ENCODE measurements at places on chromosomes 3 and 15.

- DNase-seq = no peak
Observed at GRCh38 chr15:41559239-41559782, 299 bp downstream of the TYRO3 start.

DNA sequence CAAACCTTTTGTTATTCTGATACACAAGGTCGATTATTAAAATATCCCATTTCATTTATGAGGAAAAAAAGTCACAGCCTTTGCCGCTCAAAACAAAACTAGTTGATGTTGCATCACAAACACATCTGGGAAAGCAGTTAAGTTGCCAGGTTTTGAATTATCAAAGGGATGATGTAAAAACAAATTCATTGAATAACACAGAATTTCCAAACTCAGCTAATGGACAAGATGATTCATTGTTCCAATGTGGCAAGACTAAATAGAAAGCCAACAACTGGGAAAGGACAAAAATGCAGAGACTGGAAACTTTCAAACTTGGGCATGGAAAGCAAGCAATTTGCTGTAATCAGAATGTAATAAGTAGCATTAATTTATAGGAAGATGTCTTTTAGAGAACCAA, 610.0 kb upstream of the ZNF385D start:
- DNase-seq = no peak

DNA sequence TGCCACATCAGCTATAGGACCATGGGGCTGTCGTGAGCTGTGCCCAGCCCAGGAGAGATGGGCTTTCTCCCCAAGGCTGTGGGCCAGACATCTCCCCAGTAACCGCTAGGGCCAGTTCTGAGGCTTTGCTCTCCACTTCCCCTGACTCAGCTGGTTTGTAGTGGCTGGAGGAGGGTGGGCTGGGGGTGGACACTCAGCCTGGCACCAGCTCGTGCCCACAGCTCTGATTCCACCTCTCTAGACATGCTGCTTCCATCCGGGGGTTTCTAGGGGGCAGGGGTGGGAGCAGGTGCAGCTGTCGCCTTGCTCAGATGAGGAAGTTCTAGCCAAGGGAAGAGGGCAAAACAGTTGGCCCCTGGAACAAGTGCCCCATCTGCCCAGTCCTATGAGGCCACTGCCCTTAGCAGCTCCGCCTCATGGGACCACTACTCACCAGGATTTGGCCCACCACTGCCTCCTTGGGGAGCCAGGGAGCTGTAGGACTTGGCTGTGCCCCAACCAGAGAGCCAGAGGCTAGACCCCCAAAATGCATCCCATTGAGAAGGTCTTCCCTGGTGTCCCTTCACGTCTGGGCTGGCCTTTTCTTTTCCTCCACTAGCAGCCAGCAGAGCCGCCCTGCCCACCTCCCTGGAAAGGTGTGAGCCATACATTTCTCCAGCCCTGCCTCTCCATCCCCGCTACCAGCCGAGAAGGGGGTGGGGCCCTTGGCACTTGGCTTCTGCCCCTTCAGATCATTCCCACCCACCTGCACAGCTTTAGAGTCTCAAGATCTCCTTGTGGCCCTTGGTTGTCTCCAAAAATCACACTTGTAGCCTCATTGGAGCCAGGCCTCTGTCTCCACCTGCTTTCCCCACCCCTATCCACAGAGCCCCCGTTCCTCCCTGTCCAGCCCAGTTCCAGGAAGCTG, 9.9 kb downstream of the GLYCTK start:
- DNase-seq = no peak

DNA sequence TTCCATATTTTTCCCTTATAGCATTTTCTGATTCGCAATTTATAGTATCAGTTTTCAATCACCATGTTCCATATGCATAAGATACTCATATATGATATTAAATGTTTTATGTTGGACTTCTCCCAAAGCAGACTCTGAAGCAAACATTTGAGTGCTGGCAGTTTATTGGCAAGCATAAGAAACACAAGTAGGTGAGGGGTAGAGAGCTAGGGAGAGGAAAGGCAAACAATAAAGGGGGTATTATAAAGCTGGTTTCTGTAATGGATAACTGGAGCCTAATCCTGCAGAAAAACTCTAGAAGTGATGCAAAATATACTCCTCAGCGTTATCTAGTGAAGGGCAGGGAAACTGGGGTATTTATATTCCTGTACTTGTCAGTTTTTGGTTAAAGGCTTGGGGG, 491.5 kb upstream of the TGFBR2 start:
- no peak for DNase-seq

DNA sequence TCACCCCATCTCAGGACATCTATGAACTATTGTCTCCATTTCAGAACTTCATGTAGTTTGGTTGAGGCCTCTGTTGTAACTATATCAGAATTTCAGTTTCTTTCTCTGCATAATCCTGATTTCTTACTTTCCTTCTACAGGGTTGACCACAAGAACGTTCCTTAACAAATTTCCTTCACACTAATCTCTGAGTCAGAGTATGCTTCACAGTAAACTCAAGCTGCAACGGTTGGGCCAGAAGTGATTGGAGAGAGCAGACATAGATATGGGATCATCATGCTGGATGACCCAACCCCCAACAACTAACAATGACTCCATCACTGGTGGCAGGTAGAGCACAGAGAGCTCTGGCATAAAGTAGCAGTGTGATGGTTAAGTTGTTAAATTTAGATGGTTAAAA, 128.8 kb upstream of the OSTN start:
- DNase-seq = no peak

DNA sequence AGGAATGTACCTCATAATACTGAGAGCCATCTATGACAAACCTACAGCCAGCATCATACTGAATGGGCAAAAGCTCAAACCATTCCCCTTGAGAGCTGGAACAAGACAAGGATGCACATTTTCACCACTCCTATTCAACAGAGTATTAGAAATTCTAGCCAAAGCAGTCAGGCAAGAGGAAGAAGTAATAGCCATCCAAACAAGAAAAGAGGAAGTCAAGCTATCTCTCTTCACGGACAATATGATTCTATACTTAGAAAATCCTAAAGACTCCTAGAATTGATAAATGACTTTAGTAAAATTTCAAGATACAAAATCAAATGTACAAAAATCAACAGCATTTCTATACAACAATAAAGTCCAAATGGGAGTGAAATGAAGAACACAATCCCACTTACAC, 30.2 kb downstream of the OCA2 start:
- DNase-seq = no peak

GRCh38 chr15:51658664-51659063, 22.6 kb upstream of the SCG3 start:
- DNase-seq = peak; percentile 46

- no peak for DNase-seq
Observed at GRCh38 chr3:123980539-123980938, 11.4 kb downstream of the ROPN1 start.

DNA sequence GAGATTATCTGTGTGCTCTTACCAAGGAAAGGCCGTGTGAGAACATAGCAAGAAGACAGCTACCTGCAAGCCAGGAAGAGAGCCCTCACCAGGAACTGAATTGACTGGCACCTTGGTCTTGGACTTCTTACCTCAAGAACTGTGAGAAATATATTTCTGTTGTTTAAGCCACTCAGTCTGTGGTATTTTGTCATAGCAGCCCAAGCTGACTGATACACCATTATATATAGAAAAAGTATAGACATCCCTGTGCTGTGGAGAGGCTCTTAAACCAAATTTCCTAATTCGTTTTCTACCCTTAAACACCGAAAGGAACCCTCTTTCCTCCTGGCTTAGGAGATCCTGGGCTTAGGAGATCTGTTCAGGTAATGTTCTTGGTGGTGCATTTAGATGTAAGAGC, 44.8 kb downstream of the CGNL1 start:
- no peak for DNase-seq

DNA sequence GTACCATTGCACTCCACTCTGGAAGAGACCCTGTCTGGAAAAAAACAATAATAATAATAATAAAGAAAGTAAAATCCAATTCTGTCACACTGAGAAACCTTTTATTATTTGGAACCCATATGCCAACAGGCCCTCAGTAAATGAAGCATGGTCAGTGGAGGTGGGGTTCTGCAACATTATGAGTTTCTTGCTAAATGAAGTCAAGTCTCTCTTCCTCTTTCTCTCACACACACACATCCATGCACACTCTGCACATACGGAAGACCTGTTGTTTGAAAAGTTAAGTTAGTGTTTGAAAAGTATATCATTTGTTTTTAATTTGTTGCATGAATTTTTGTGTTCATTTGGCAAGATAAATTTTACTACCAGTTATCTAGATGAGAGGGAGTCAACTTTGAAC, 27.8 kb downstream of the GAP43 start:
- DNase-seq = peak; percentile 12

- no peak for DNase-seq
Observed at GRCh38 chr3:58577269-58577821, at the start of gene FAM107A. FAM107A (minus strand) TSS chr3:58577391; CDS start chr3:58569860, 7,531 bp downstream.

- no peak for DNase-seq
Observed at GRCh38 chr3:106068795-106069194, 200.0 kb upstream of the CBLB start.

- DNase-seq = no peak
Observed at GRCh38 chr15:74200412-74200815, 2.2 kb downstream of the STRA6 start.

DNA sequence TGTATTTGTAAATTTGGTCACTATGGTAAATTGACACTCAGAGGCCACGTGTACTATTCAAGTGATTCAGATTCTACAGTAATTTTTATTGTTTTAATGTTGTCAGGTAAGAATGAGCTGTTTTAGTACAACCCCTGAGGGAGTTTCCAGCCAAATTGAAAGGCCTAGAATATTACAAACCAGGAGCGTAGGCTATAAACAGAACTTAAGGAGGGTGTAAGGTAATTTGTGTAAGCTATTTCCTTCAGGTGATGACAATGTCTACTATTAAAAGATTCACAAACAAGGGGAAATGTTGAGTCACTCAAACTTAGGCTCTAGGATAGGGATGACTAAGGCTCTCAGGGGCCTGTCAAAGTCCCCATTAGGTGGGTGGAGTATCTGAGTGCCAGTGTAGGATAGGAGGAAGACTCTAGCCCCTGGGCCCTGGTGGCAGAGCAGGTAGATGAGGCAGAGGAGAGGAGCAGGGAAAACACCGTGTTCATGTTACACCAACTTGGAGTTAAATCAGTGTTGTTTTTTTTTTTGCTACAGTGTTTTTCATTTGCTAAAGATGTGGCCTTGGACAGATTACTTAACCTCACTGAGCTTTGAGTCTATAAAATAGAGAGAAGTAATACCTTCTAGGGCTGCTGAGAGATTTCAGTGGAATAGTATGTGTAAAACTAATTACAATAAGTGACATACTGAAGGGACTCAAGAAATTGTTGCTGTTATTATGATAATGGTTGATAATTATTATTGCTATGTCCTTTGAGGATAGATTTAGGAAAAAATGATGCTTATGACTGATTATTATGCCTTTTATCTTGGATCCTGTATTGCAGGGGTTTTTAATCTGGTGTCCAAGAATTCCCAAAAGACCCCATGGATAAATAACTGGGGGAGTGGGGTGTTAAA, 10.3 kb downstream of the TM4SF1 start:
- no peak for DNase-seq

- DNase-seq = no peak
Observed at GRCh38 chr3:31709526-31709925, 176.8 kb downstream of the STT3B start.

- no peak for DNase-seq
Observed at GRCh38 chr3:50588759-50589433, 19.6 kb downstream of the HEMK1 start.

GRCh38 chr15:52803467-52804306, 13.6 kb upstream of the ONECUT1 start:
- DNase-seq = no peak

DNA sequence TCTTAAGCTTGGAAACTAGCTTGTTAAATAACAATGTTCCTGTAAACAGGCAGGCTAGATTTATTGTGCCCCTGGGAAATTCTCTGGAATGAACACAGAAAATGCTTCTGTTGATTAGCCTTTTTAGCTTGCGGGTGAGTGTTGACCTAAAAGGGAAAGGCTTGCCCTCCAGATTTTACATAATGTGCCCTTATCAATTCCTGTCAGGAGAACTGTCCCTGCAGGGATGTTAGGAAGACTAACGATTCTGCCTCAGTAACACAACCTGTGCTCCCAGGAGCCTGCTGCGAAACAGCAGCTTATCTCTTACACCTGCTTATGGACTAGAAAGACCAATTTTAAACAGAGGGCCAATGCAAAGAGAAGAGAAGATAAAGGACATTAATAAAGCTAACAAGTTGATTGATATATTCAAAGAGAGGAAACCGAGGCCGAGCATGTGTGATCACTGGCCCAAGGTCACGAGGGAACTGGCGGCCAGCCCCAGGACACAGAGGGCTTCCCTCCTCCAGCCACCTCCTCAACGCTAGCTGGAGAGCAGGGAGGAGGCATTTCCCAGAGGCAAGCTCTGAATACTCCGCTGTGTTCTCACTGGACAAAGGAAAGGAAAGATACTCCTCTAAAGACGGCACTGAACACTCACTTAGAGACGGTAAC, 48.4 kb upstream of the TJP1 start:
- DNase-seq = no peak

DNA sequence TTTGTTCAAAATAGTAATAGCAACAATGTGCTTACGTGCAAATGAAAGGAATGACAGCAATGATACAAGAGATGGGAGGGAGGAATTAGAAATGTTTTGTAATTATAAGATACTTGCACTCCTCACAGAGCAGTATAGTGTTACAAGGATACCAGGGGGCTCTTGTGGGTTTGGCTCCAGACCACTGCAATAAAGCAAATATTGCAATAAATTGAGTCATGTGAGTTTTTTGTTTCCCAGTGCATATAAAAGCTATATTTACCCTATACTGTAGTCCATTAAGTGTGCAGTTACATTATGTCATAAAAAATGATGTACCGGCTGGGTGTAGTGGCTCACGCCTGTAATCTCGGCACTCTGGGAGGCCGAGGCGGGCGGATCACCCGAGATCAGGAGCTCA, 864.3 kb downstream of the NSUN3 start:
- DNase-seq = no peak

GRCh38 chr15:56775641-56776040, 42.3 kb upstream of the ZNF280D start:
- no peak for DNase-seq

DNA sequence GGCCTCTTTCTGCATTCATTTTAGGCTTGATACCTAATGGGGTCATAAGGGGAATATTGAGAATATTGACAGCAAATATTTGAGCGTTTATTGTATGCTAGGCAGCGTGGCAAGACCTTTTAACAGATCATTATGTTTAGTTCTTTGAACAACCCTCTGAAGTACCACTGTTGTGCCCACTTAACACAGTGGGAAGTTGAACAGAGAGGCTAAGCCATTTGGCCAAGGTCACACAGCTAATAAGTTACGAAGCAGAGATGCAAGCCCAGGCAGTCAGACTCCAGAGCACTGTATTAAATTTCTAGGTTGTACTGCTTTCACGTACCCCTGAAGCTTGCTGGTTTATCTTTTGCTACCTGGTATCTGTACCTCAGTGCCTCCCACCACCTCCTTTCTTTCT, 1.1 kb downstream of the RAB7A start:
- DNase-seq = no peak

GRCh38 chr3:21704796-21705195, 46.2 kb downstream of the ZNF385D start:
- no peak for DNase-seq
